ENCODE measurements at places on chromosomes 6 and 20.

DNA sequence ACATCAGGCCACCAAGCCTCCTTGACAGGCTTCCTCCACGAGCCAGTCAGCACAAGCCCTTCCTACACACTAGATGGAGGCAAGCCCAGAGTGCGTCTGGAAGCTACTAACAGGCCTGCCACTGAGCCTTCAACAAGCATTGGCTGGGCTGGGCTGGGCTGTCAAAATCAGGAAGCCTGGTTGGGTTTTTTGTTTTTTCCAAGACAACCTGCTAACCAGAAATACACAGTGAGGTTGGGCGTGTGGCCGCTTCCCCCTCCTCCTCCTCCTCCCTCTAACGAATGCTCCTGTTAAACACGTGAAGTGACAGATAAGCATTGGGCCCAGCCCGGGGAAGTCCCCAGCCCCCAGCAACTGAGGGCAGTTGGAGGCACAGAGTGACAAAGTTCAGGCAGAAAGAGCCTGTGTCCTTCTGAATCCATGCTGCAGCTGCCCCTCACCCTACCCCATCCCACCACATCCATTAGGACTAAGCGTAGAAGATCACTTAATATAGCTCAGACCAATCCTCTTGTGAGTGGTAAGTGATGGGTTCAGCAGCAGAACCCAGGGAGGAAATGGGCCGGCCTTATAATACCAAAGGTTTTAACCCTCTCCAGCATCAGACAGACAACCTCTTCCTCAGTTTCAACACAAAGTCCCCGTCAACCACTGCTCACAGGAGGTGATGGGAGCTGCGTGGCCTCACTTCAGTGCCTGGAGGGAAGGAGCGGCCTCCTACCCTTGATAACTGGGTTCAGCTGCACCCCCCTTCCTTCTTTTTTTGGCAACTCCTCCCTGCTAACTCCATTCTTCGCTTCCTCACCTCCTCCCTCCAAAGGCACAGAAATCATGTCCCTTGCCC, 1.1 kb downstream of the NFATC2 start:
- DNase-seq, result peak; percentile 82

- no peak for DNase-seq
Measured at GRCh38 chr20:20229595-20229994, 138.3 kb upstream of the INSM1 start.

DNA sequence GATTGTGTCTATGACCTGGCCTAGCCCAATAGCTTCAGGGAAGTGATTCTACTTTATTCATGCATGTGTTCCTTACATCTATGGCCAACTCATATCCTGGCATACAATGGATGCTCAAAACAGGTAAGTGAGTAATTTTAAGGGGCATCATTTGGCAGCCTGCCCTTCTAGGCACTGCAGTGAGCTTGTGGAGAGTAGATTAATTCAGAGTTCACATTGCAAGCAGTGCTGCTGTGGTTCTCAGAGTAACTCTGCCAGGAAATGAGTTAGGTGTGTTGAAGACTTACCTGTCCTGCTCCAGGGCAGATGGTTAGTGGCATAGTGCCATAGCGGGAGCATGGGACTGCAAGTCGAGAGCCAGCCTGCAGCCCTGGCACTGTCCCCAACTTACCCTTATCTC, 158.0 kb downstream of the SCP2D1 start:
- DNase-seq, result no peak

DNA sequence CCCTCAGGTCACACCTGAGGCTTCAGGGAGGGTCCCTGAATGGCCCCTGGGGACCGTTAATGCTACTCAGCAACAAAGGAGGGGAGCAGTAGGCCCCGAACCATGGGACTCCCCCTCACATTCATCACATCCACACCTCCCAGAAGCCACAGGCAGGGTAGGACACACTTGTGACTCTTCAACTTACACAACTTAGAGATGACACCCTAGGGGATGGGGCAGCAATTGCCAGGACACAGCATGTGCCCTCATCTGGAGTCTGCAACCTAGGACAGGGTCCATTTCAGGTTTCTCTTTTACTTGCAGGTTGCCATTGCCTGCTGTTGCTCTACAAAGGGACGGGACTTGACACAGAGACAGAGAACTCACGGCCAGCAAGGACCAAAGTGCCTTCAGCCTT, 770 bp downstream of the ULBP3 start:
- DNase-seq, result no peak

GRCh38 chr20:53890443-53891305, 179.7 kb downstream of the BCAS1 start:
- no peak for DNase-seq

All from CD4-positive, alpha-beta T cell treated with Interleukin-6 for 4 hours (primary cell).